ENCODE measurements at places on chromosomes 5 and 9. TPM values are rescaled to one million over a fixed set of nuclear protein-coding genes. Genes with fewer than 3 reads are reported as not detected.

DNA sequence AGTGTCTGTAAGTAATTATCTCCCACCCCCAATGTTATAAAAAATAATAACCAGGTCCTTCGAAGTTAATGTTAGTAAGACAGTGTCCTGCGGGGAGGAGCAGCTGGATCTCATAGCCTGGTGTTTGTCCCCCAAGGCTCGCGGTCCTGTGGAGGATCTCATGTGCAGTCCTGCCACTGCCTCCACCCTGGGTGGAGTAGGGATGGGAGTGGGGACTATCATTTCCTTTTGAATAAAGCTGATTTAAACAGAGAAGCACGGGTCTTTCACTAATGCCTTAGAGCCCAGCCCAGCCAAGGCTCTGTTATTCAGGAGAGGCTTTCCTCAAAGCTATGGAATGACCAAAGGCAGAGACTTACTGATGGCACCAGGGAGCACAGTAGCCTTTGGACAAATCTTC lies 40.2 kb downstream of the SUB1 start:
- DNase-seq: no peak

ZER1 gene
- 42.7 TPM for total RNA-seq

- no peak for DNase-seq
Measured at GRCh38 chr5:79793722-79794121, 104.1 kb downstream of the CMYA5 start.

GRXCR2 gene
- not detected for total RNA-seq

DNA sequence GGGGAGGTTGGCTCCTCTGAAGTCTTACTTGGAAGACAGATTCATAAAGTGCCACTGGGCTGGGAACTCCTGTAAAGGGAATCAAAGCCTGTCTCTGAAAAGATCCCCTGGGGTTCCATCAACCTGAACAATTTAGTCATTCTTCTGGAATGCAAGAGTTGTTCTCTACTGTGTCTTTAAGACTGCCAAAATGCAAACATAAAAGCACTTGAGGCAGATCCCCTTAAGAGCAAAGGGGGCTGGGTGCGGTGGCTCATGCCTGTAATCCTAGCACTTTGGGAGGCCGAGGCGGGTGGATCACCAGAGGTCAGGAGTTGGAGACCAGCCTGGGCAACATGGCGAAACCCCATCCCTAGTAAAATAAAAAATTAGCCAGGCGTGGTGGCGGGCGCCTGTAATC lies 16.7 kb downstream of the CDKN2AIPNL start:
- DNase-seq: no peak

GRCh38 chr5:96969366-96969765 lies 33.5 kb downstream of the LNPEP start:
- no peak for DNase-seq

DNA sequence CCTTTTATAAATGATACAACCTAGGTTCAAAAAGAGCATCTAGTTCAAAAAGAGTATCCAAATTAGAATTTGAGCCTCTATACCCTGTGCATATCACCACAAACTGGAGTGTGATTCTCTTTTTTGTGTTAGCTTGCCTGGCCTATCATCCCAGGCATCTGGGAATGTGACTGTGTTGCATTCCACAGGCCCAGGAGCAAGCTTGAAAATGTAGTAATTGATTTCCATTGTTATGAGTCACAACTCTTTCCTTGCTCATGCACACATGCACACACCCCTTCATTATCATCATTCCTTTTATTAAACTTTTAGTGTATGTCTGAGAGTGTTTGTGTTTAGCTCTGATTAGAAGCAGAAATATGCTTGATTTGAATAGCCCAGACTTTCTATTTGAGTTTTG lies 75.2 kb downstream of the FCHO2 start:
- DNase-seq: no peak

C9orf50 gene
- 0.39 TPM for total RNA-seq

GRCh38 chr5:36891266-36891665 lies 14.7 kb downstream of the NIPBL start:
- no peak for DNase-seq

NR3C1 gene
- 44.6 TPM for total RNA-seq

DNA sequence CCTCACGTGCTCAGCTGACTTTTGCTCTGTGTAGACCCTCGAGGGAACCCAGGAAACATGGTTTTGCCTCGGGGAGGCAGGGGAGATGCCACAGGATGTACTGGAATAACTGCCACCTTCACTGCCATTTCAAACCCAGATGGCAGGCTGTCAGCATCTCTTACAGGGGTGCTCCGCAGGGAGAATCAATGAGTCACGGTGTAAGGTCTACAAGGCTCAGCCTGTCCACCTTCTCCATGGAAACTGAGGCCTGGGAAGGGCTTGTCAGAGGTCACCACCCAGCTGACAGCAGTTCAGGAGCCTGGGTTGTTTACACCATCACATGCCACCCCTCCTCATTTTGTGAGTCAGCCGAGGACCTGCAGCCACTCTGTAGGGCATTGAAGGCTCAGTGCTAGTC lies 30.8 kb downstream of the DAB2IP start:
- peak; percentile 44 for DNase-seq

DNA sequence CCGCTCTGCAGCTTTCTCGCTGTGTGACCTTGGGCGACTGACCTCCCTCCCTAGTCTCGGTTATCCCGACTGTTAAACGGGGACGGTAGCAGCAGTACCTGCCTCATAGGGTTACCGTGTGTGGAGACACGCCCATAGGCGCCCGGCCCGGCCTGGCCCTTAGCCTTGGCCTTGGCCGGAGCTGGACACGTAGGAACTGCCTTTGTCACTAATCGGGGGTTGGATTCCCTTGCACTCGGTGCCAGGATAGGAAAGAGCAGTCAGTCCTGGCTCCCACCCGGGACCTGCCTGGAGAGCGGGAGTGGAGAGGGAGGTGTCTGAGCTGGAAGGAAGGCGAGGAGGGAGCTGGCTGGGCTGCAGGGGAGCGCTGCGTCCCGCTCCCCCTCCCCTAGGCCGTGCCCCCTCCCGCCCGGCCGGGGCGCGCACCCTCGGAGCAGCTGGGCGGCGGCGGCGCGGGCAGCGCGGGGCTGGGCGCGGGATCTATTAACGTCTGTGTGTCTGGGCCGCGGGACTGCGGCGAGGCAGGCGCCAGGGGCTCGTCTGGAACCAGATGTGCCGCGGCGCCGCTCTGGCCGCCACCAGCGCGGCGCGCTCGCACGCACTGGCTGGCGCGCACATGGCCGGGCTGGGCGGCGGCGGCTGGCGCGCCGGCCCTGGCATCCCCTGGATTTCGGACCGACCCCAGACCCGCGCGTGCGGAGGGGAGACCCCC lies 31.7 kb downstream of the PRRX2 start:
- no peak for DNase-seq

DNA sequence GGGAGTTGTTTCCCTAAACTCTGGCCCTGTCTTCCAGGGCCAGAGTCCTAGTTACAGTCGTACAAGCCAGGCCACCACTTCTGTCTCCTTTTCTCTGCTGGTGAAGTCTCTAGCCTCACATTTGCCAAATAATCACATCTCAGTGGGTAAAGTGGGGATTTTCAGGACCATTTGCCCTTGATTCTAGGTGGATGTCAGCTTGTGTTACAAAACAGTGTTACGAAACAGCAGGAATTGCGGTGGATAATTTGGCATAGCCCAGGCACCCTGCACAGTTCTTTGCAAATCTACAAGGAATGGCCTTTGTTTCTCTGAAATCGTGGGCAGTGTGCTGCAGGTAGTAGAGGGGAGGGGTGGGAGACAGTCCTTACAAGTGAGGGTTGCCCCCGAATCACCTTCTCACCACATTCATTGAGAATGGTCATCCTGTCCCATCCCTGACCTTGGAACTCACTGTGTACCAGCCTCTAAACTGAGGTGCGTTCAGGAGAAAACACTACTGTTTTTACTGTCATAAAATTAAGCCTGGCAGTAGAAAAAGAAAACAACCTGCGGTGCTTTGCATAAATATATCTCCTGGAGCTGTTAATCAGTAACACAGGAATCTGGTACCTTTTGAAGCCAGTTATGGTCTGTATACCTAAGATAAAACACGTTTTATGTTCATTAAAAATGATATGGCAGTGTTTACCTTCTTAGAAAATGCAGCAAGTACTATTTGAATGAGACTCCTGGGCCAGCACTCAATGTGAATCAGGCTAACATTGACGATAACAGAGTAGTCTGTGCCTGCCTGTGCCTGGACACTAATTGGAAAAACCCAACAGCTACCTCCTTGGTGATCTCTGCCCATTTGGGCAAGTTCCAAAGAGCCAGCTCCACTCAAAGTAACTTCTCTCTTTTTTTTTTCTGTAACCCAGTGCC lies 44.3 kb downstream of the CYSTM1 start:
- DNase-seq: no peak

TBC1D13 gene
- total RNA-seq: 32.1 TPM

- no peak for DNase-seq
Measured at GRCh38 chr5:158451203-158451992, 592.5 kb upstream of the CLINT1 start.

- DNase-seq: no peak
Measured at GRCh38 chr5:160496784-160497183, 75.1 kb downstream of the PTTG1 start.

N4BP3 gene
- total RNA-seq: 0.44 TPM

DNA sequence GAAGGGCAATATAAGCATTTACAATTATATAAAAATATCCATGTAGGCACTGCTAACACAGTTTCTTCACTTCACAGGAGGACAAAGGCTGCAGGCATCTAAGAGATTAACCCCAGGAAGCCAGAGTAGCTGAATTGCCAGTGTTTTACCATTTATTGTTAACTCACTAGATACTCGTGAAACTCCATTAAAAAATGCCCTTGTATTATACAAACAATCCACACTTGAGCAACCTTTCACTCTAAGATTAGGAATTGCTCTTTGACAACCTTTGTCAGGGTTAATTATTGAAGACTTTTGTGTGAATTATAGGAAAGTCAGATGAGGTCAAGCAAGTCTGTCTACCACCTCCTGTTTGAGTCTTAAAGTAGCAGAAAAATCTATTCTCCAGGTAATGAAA lies 317.8 kb downstream of the ADGRV1 start:
- no peak for DNase-seq

ACOT12 gene
- total RNA-seq: not detected

RNF183 gene
- not detected for total RNA-seq

DNA sequence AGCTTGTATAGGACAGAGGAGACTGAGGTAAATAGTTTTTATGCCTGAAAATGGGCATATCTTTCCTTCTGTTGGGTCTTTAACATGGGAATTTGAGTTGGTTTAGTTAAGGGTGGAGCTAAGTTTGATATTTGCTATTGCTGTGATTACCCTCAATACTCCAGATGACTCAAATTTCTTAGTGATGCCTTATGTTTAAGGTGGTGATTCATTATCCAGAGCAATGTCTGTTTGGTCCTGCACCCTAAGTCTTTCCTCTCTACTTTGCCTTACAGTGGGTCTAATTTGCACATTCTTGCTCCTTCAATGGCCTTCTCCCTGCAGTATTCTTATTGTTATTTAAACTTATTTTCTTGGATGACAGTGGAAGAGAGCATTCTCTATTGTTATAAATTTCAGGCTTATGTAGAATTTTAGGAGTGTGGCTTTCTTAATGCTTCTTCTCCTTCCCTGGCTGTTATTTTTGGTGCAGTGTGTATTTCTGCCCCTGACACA lies 312.9 kb upstream of the RPS23 start:
- DNase-seq: no peak

DNA sequence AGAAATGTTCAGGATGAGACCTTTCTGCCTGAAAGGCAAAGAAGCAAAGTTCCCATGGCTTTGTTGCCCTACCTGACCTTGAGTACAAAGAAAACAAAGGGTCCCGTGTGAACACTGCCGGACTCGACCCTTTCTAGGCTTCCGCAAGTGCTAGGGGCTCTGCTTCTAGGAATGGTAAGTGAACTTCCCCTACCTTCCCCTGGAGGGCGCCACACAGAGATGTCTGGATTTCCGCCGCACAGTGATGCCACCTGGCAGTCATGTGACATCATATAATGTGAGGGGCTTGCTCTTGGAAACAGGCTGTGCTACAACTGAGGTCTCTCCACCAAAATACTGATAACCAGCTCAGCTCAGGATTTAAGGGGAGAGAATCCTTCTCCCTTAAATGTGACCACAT lies 56.6 kb downstream of the HSD17B3 start:
- DNase-seq: no peak

DNA sequence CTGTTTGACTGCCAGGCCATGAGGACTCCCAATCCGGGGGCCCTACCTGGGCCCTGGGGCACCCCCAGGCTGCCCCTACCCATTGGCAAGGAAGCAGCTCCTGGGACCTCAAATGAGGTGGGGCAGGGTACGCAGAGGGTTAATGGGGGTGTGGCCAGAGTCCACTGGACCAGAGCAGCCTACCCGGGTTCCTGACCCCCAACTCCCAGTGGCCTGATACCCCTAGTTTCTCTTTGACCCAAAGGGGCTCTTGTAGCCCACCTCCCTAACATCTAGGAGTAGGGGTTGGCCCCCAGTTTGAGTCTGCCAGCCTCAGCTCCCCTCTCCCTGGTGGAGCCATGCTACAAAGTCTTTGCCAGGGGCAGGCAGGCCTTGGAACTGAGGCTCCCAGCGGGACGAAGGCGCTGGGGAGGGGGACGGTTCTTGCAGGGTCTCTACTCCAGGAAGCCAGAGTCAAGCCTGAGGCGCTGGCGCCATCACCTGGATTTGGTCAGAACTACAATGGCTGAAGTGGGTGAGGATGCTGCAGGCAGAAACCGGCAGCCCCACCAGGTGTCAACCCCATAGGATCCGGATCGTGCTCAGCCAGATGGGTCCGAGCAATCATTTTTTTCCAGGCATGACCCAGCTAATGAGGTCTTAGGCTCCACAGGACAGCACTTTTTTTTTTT lies 8.4 kb upstream of the CERCAM start:
- no peak for DNase-seq
